HepG2 (cell line): ENCODE measurements at places on chromosomes 4 and X. TPM values are rescaled to one million over a fixed set of nuclear protein-coding genes. Genes with fewer than 3 reads are reported as not detected.

DNA sequence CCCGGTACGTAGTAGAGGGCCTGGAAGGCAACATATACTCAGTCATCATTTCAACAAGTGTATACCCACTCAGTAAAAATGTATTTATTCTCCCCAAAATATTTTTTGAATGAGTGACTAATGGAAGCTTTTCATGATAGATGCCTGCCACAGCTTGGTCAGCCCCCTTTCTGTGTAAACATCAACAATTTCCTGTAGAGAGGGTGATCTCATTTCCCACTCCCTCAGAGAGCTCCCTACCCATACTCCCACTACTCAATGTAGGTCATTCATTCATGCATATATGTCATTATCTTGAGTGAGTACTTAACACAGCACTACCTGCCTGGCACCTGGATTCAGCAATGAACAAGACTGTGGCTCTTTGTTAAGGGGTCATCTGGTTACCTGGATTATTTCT is 81.9 kb downstream of the STK32B start:
- no peak for DNase-seq
- H3K27me3 ChIP-seq = peaks cover 3% of the 10 kb centered on the region; the same call in 1 of the 3 replicates
- no peaks in the 10 kb centered on the region for H3K36me3 ChIP-seq

- DNase-seq = no peak
- H3K36me3 ChIP-seq = no peaks in the 10 kb centered on the region
- no peak overlapping the region for H3K4me3 ChIP-seq
Measured at GRCh38 chr4:120754590-120754989, 167.9 kb downstream of the PRDM5 start.

DNA sequence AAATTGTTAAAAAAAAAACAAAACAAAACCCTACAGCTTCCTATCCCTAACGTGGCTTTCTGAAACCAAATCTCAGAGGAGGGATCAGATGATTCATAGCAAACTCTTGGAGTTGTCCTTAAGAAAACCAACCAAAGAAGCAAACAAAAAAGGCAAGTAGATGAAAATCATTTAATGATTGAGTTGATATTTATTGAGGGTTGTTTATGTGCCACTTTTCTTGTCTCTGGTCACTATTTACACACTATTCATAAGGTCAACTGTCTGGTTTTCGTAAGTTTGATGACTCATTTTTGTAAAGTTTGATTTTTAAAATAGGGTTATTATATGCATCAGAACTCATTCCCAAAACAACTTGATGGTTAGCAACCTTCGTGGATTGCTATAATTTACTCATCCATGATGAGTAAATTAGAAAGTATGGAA is 133.4 kb downstream of the UNC5C start:
- H3K4me3 ChIP-seq = no peak overlapping the region
- H3K27ac ChIP-seq = no peak overlapping the region
- no peak for DNase-seq
- H3K4me1 ChIP-seq = no peaks in the 10 kb centered on the region
- H3K36me3 ChIP-seq = no peaks in the 10 kb centered on the region

DNA sequence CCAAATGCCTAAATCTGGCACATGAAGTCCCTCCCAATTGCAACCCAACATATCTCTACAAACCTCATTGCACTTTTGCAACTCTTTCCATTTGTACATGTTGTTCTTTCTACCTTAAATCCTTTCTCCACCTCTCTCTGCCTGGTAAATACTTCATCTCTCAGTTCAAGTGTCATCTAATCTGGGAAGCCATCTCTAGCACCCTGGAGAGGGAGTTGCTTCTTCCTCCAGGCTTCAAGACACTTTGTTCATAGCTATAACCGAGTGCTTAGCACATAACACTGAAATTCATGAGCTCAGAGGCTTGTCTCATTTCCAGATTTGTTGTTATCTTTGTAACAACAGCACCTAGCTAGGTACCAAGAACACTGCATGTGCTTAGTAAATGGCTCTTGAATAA is 114.8 kb upstream of the NAP1L5 start:
- H3K27me3 ChIP-seq = no peaks in the 10 kb centered on the region
- no peak overlapping the region for H3K27ac ChIP-seq
- peaks cover 97% of the 10 kb centered on the region for H3K4me1 ChIP-seq
- H3K4me3 ChIP-seq = no peak overlapping the region
- no peaks in the 10 kb centered on the region for H3K36me3 ChIP-seq
- no peak for DNase-seq

The SORCS2 gene
- polyA plus RNA-seq = 0.82 and 2.6 TPM in 2 replicates

The TCEAL9 gene
- 9.3 and 15.8 TPM in 2 replicates for polyA plus RNA-seq

- no peak overlapping the region for H3K4me3 ChIP-seq
- no peaks in the 10 kb centered on the region for H3K4me1 ChIP-seq
Measured at GRCh38 chrX:83508526-83509253, 600 bp downstream of the POU3F4 start.

The CSN1S1 gene
- polyA plus RNA-seq = not detected in 2 replicates

The GLRA3 gene
- polyA plus RNA-seq = not detected in 2 replicates

The GC gene
- polyA plus RNA-seq = 0.18 TPM in 2 replicates

The VCX3A gene
- 0.08 and 0.11 TPM in 2 replicates for polyA plus RNA-seq

The TBC1D8B gene
- 4.0 and 6.2 TPM in 2 replicates for polyA plus RNA-seq

GRCh38 chr4:109209647-109210046 is 92.8 kb downstream of the COL25A1 start:
- no peak overlapping the region for H3K4me3 ChIP-seq
- no peaks in the 10 kb centered on the region for H3K27me3 ChIP-seq
- H3K36me3 ChIP-seq = no peaks in the 10 kb centered on the region
- no peak overlapping the region for H3K27ac ChIP-seq
- no peak for DNase-seq
- H3K4me1 ChIP-seq = no peaks in the 10 kb centered on the region

The MID2 gene
- polyA plus RNA-seq = 0.05 TPM in 1 of 2 replicates, not detected in the other

DNA sequence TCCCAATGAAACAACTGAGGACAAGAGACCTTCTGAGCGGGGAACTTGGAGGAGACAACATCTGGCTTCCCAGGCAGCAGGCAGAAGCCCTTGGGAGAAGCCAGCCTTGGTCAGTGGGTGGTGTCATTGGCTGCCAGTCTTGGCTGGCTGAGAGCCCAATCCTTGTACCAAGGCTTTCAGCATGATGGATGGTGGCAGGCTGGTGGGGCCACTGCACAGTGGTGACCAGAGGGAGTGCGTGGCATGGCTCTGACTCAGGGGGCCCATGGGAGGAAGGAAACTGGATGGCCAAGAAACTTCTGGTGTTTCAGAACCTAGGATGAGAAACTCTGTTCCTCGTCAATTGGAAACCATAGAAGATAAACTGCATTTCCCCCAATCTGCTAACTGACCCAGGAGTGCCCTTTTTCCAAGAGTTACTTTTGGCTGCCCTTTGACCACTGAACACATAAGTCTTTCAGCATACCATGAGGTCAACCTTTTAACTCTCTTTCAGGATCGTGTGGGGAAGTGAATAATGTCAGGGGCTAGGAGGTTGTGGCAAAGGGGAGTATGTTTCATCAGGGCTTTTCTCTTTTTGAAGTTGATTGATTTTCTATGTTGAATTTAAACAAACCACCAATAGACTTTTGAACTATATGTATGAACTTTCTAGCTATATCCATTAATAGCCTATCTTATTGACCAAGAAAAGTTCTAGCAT is 60.9 kb downstream of the SOWAHB start:
- no peak overlapping the region for H3K4me3 ChIP-seq
- DNase-seq = peak; percentile 13
- H3K27ac ChIP-seq = no peak overlapping the region
- no peaks in the 10 kb centered on the region for H3K27me3 ChIP-seq
- H3K36me3 ChIP-seq = no peaks in the 10 kb centered on the region

The STPG2 gene
- not detected in 2 replicates for polyA plus RNA-seq

DNA sequence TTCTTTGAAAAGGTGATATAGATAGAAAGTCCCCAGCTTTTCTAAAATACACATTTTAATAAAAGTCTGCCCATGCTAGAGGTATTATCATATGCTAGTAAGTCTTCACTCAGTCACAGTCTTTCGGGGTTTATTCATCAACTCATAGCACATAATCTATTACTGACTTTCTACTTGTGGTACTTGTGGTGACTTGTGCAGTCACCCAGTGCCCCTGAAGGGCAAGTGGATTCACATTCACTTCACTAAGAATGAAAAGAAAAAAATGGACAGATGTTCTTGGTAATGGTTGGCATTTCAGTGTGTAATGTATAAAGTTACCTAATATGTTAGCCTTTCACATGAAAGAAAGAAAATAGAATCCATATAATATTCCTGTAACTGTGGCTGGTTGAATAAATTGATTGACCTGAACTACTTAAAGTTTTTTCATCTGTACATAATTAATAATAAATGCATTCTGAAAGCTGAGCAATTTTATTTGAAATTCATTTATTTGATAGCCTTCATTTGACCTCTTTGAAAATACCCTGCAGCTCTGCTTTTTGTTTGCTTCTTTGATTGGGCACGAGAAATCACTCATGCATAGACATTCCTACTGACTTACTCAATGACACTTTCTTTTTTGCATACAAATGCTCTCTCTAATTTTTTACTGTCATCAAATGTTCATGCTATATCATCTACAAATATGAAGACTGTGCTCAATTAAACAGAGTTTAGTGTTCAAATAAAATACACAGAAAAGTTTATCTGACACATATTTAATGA is 39.5 kb upstream of the ZNF330 start:
- H3K27ac ChIP-seq = no peak overlapping the region
- no peaks in the 10 kb centered on the region for H3K27me3 ChIP-seq
- no peak overlapping the region for H3K4me3 ChIP-seq
- H3K36me3 ChIP-seq = no peaks in the 10 kb centered on the region
- DNase-seq = no peak

DNA sequence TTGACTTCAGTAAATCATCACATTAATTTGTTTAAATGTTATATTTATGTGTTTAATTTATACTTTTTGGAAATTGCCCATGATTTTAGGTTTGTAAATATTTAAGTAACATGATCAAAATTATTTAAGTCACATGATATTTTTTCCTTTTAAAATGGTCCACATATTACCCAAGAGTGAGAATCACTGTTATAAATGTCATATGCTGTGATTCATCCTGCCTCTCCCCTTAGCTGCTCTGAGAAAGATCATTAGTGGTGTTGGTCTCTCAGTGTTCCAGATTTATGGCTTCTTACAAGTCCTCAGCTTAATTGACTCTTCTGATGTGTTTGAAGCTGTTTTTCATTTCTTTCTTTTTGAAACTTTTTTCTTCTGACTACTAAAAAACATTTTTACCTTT is 70.1 kb downstream of the SPANXN4 start:
- no peaks in the 10 kb centered on the region for H3K36me3 ChIP-seq
- H3K27me3 ChIP-seq = no peaks in the 10 kb centered on the region
- H3K4me1 ChIP-seq = no peaks in the 10 kb centered on the region
- H3K4me3 ChIP-seq = no peak overlapping the region
- no peak overlapping the region for H3K27ac ChIP-seq

- no peak overlapping the region for H3K27ac ChIP-seq
- DNase-seq = no peak
- no peaks in the 10 kb centered on the region for H3K4me1 ChIP-seq
- no peaks in the 10 kb centered on the region for H3K27me3 ChIP-seq
- H3K36me3 ChIP-seq = no peaks in the 10 kb centered on the region
Measured at GRCh38 chrX:69988955-69989394, 60.8 kb downstream of the AWAT2 start.

- no peak overlapping the region for H3K27ac ChIP-seq
- H3K27me3 ChIP-seq = no peaks in the 10 kb centered on the region
- no peak for DNase-seq
- no peaks in the 10 kb centered on the region for H3K36me3 ChIP-seq
Measured at GRCh38 chrX:135112096-135112729, 8.1 kb downstream of the ETDB start.

The CLDN22 gene
- 0.07 TPM in 1 of 2 replicates, not detected in the other for polyA plus RNA-seq

The CLDN2 gene
- polyA plus RNA-seq = 1.0 and 1.3 TPM in 2 replicates
